ENCODE measurements at places on chromosomes 13 and 19.

DNA sequence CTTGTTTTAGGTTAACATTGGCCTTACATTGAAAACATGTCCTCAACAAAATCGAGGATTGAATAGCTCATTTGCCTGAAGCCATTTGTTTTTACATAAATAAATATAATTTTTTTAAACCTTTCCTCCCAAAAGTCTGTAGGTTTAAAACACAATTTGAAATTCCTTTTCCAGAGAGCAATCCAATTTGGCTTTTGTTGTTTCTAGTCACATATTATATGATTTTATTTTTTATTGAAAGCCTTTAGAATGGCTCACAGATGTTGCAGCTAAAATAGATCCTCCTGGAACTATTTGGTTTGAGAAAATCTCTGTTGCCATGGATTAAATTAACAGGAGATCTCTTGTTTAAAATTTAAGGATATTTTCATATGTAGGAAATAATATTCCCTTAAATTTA, 512.6 kb downstream of the KLF5 start:
- DNase-seq = no peak

- DNase-seq = no peak
Observed at GRCh38 chr13:34719060-34719875, 222.8 kb upstream of the NBEA start.

DNA sequence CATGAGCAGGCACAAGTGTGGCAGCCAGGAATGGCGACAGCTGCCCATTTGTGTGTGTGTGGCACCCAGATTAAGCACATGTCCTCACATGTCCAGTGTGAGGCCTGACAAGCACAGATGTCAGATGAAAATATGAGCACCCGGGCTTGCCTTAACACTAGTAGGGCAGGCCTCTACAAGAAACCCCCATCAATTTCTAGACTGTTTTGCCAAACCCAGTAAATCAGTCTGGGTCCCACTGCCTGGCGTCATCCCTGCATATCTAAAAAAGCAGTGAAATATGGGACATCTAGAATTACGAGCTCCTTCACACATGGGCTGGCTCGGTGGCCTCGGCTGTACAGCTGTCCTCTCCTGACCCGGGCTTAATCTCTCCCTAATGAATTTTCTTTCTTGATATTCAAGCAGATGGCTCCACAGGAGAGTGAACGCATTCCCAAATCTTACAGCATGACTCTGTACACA, 432.7 kb downstream of the FOXO1 start:
- no peak for DNase-seq

DNA sequence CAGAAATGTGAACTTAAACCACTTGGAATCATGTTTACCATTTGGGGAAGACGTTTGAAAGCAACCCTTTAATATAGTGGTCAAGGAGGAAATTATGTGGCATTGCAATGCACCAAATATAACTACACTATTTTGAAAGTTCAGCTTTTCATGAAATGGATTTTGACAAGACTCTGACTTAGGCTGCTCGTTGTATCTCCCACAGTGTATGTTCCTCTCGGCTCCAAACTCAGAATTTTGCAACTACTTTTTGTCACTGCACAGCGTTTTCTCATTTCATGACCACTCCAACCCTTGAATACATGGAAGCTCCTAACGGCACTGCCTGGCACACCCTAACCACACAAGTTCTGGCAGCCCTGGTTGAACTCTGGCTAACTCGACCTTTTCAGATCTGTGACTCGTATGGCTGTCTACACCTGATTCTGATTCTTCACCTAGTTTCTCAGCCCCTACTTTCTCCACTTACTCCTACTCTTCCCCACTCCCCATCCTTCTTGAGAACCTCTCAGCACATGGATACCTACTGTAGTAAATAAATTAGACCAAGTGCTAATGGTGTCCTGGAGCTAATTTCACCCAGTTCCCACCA, 7.0 kb upstream of the POMP start:
- no peak for DNase-seq

GRCh38 chr13:101640788-101641400, 188.4 kb downstream of the ITGBL1 start:
- DNase-seq = no peak

- DNase-seq = no peak
Observed at GRCh38 chr19:7603919-7604318, 8.3 kb downstream of the CAMSAP3 start.

- DNase-seq = no peak
Observed at GRCh38 chr19:48607359-48607755, 815 bp downstream of the SPACA4 start.

DNA sequence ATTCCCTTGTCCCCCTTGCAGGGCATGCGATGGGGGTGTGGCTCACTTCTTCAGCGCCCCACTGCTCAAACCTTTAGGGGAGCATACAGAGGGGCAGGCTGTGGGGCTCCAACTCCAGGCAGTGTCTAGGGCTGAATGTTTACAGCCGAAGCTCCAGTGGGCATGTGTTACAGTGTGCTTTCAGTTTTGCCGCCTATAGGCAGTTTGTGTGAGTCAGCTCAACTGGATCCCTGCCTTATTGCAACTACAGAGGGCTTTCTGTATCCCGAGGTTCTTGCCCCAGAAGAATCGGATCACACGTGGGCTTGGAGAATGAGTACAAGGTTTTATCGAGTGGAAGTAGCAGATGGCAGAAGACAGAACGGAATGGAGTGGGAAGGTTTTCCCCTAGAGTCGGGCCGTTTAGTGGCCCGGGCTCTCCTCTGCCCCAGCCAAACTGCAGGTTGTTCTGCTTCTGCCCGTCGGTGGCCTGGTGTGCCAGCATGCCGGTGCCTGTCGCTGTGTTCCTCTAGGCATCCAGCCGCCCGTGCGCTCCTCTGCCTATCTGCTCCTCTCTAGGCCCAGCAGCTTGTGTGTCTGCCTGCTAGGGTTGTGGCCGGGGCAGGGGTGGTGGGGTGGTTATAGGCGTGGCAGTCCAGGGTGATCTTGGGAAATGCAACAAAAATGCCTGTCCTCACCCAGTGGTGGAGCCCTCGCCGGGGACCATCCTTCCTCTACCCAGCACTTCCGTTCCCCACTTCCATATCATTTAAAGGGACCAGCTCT, 435.9 kb upstream of the SGCG start:
- DNase-seq = no peak

DNA sequence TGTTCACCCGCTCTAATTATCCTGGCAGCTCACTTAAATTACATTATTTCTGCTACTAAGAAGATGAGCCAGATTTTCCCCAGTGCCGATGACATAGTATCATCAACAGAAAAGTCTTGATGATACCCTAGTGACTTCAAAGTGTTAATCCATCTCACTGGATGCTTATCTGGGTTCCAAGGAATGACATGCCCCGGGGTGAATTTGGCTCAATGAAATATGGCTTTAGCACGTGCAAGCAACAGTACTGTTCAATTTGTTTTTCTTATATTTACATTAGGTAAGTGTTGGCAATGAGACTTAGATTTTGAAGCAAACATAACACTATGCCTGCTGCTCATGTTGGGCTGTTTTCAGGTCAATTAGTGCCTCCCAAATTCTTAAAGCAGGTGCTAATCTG, 548.2 kb upstream of the SLITRK1 start:
- no peak for DNase-seq

GRCh38 chr13:78586706-78587105, 16.6 kb downstream of the POU4F1 start:
- no peak for DNase-seq

- no peak for DNase-seq
Observed at GRCh38 chr13:30113983-30114570, 193.3 kb downstream of the KATNAL1 start.

DNA sequence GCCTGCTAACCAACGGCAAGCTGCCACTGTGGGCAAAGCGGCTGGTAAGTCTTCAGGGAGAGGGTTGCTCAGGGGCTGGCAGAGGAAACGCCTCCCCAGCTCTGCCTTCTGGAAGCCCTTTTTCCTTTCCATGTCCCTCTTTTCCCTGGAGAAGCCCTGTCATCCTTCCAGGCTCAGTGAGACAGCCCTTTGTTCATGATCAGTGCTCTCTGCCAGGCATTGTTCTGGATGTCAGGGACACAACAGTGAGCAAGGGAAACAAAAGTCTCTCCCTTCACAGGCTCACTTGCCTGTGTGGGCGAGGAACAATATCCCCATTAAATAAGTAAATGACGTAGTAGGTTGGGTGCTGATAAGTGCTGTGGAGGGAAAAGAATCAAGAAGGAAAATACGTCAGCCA, 13.9 kb upstream of the OVOL3 start:
- DNase-seq = no peak

DNA sequence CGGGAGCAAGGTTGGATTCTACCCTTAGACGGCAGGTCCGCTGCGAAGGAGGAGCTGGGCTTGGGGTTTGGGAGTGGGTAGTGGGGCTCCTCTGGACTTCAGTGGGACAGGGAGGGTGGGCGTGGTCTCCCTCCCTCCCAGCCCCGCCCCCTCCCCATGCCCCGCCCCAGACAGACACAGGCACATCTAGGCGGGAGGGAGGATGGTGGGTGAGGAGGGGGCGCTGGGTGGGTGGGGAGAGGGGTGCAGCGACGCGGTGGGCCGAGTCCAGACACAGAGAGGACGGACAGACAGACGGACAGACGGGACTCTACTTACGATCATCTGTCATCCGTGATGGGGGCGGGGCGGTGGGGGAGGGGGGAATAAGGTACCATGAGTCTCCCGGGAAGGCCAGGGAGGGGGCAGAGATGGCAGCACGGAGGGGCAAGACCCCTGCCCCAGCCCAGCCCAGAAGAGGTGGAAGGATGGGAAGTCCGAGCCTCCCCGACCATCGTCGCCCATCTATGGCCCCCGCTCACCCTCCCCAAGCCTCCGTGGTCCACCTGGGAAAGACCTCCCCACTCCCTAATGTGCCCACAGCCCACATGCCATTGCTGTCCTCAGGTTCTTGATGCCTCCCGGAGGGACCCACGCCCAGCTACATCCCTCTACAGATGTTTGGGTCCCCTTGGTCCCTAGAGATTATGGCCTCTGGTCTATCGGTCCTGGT, 64.8 kb downstream of the UNC13A start:
- no peak for DNase-seq

DNA sequence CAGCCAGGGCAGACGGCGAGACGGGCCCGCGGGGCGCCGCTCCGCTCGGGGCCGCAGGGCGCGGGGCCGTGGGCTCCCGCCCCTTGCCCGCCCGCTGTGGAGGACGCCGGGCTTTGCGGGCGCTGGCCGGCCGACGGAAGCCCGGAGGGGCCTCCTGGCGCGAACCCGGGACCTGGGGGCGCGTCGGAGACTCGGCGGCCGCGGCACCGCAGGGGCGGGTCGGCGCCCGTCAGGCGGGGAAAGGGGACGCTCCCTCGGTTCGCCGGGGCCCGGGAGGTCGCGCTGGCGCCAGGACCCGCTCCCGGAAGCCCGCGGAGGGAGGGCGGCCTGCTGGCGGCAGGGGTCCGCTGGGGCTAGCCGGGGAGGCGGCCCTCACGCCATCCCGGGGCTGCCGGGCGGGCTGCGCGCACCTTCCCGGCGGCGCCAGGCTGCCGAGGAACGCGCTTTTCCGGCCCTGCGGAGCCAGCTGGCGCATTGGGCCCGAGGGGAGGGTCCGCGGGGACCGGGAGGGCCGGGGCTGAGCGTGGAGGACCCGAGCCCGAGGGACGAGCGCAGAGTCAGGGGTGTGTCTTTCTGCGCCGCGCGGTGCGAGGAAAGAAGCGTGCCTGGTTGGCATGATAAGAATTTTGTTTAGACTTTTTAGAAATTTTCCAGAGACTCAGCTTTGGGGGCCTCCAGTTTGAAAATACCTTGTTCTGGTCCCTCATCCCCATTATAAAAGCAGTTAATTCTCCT, 511 bp downstream of the GARRE1 start:
- DNase-seq = no peak

DNA sequence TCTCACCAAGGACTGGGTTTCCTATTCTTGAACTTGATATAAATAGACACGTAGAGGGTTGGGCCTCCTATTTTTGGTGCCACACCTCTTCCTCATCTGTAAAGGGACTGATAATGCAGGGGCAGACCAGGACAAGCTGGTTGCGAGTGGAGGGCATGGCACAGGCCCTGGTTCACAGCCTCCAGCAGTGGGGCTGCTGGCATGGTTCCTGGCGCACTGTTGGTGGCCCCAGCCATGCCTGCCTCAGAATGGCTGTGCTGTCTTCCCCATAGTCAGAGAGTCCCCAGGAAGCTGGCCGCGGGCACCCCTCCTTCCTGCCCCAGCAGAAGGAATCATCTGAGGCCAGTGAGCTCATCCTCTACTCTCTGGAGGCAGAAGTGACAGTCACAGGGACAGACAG, 10.5 kb upstream of the OVOL3 start:
- no peak for DNase-seq

- no peak for DNase-seq
Observed at GRCh38 chr13:112648101-112648500, 41.7 kb upstream of the ATP11A start.

DNA sequence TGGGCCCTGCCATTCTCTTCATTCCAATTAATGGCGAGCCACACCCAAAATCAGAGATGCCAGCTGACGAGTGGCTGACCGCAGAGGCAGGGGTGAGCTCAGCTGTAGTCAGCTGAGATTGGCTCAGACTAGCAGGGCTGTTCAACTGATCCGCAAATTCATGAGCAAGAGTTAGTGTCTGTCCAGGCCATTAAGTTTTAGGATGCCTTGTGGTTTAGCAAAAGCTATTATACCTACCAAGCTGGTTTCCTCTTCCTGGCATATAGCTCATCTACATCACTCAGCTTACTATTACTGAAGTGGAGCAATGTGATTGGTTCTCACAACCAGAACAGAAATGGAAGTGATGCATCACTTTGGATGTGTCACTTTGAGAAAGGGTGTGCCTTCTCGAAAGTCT, 148.7 kb downstream of the NALCN start:
- DNase-seq = no peak

DNA sequence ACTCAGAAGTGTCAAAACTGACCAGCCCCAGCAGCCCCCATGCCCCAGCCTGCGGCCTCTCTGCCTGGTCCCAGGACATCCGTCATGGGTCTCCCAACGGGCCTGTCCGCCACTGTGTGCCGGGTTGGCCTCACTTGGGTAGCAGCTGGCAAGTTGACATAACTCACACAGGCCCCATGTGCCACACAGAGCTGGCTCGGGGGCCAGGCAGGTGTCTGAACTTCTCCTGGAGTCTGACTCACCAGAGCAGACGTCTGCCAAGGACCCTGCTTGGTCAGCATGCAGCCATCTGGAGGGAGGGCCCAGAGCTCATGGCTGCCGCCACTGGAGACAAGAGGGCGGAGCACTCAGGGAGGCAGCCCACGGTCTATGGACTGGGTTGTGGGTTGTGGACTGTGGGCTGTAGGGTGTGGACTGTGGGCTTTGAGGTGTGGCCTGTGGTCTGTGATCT, 32.0 kb upstream of the TMEM255B start:
- no peak for DNase-seq

Measured in GM12891 (cell line).